ENCODE measurements at places on chromosomes 5 and 9.

GRCh38 chr5:89735082-89735481 is 674.5 kb downstream of the CETN3 start:
- no peak for DNase-seq

GRCh38 chr5:176454724-176455394 is 6.7 kb downstream of the FAF2 start:
- DNase-seq = no peak

- no peak for DNase-seq
Observed at GRCh38 chr9:89579741-89580385, 24.9 kb upstream of the GADD45G start.

DNA sequence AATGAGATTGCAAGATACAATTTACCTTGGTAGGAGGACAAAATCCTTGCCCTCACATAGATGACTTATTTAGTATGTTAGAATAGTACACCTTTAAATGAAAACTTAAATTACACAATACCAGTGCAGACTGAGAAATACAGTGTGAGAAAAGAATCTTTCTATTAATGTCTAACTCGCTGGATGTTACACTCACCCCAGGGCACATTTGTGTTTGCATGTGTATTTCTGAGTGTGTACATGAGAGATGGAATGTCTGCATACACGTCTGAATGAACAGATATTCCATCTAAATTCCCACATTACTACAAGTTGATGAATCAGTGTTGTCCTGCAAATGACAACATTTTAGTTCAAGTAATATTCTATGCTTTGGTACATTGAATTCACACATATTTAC is 99.8 kb downstream of the KLHL3 start:
- no peak for DNase-seq

GRCh38 chr5:61450493-61451279 is 118.6 kb downstream of the ZSWIM6 start:
- DNase-seq = peak; percentile 83

DNA sequence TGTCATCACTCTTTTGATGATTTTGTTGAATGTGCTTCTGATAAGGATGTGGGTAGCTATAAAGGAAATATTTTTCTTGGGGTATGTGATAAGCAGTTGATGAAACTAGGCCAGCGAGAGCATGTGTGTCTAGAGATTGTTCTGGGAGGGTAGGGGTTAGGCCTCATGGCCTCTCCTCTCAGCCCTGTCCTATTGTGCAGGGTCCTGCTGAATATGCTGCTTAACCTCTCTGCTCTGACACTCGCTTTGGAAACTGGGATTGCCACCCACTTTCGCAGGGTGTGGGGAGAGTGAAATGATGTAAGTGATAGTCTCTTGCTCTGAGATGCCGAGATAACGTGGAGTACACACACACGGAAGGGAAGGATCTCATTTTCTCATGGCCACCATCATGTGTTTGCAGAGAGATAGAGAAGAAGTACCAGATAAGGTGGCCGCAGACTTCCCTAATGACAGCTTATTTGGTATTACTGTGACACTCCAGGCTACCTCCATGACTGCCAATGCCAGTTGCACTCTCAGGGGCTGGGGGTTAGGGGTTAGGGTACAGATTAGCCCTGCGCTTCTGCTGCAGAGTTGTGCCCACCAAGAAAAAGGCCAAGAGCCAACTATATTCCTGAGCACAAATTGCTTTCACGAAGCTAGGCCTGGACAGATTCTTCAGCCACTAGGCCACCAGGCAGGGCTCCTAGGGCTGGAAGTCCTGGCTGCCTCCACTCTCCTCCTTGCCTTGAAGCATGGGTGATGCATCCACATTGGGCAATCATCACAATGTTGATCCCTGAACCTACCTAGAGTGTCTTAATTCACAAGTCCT is 25.2 kb upstream of the TNFAIP8 start:
- peak; percentile 37 for DNase-seq

DNA sequence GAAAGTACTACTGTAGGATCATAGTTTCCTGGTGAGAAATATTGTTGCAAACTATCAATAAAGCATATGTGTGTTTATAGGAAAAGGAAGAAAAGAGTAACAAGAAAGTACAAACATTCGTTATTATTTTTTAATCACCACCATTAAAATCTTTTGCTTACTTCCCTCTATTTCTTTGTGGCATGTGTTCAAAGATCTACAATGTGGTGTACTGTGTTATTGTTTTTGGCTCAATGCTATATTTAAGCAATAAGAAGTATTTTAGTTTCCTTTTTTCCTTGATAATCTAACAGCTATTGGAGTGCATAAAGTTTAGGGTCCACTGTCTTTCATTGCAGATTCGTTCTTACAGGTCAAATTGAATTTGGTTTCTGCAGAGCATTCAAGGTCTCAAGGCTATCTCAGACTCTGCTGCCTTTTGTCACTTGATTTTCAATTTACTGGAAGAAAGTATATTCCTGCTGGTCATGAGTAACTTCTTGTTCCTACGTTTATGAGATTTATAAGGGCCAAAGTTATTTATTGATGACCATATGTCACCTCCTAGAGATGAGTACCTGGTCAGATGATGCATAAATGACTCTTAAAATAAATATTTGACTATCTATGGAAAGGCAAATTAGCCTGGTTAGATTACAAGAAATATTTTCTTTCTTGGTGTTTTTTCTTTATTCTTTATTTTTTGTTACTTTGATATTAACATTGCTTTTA is 323.0 kb downstream of the TMEM167A start:
- no peak for DNase-seq

- DNase-seq = peak; percentile 76
Observed at GRCh38 chr5:74408150-74409043, 232.1 kb downstream of the ENC1 start.
